ENCODE measurements at places on chromosomes 16 and 17.

GRCh38 chr16:76749780-76750375 lies 441.1 kb upstream of the MON1B start:
- DNase-seq = no peak

DNA sequence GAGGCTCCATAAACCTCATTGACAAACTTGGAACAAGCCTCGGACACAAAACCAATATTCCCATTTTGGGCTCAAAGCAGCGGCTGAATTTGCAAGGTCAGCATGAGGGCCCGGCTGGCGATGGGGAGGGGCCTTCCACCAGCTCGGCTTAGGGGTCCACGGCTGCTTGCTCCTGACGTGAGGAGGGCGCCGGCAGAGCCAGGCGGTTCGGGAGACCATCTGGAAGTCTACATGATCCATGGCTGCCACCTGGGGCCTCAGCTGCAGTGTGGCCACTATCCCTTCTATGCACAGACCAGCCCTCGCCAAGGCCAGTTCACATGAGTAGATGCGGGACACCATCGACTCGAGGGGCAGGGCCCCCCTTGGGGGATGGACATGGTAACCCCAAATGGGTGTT lies 39.1 kb downstream of the NDEL1 start:
- DNase-seq = no peak

GRCh38 chr17:77470800-77471733 lies 330.3 kb downstream of the SEC14L1 start:
- no peak for DNase-seq

- DNase-seq = no peak
Observed at GRCh38 chr17:8747742-8748141, 3.1 kb upstream of the CCDC42 start.

DNA sequence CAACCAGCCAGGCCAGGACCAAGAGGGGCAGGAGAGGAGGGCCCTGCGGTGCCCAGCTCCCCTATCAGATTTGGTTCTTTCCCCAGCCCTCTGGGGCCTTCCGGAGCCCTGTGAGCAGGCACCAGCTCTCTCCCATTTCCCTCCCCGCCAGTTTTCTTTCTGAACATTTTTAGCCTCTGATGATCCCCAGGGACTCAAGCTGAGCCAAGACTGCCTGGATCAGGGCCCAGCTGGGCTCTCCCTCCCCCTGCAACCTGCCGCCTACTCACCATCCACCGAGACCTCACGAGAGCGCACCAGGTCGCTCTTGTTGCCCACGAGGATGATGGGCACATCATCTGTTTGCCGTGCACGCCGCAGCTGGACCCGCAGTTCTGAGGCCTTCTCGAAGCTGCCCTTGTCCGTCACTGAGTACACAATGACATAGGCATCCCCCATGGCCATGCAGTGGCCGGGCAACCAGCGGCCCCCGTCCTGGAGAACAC lies 2.0 kb downstream of the RRAD start:
- DNase-seq = no peak

DNA sequence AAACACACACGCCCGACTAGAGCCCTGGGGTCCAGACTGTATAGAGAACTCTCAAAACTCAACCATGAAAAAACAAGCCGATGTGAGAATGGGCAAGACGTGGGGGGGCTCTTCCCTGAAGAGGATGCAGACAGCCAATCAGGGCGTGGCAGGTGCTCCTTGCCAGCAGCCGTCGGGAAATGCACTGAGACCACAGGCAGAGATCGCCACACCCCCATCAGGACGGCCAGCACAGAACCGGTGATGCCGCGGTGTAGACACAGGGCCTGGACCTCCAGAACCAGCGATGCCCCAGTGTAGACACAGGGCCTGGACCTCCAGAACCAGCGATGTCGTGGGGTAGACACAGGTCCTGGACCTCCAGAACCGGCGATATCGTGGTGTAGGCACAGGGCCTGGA lies 169.2 kb downstream of the LAT start:
- DNase-seq = no peak

GRCh38 chr17:75390982-75391381 lies 14.5 kb downstream of the GRB2 start:
- DNase-seq = no peak

DNA sequence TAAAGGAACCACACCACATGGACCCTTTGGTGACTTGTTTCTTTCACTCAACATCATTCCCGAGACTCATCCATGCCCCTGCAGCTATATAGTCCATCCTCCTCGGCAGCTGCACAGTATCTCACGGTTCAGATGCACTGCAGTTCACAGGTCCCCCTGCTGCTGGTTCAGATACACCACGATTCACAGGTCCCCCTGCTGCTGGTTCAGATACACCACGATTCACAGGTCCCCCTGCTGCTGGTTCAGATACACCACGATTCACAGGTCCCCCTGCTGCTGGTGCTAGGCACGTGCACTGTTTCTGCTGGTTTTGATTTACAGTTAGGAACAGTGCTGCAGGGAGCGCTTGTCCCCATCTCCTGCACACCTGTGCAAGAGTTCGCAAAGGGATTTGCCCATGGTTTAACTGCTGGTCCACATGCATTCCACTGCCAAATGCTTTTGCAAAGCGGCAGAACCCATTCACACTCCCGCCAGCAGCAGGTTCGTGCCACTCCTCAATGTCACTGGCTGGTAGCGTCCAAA lies 3.8 kb downstream of the HSDL1 start:
- no peak for DNase-seq

GRCh38 chr17:17822616-17823015 lies 14.2 kb downstream of the SREBF1 start:
- no peak for DNase-seq

GRCh38 chr17:64020056-64020766 lies at the start of gene ICAM2:
ICAM2 (minus strand) TSS chr17:64020633; CDS start chr17:64006691, 13,942 bp downstream.
- peak; percentile 95 for DNase-seq

DNA sequence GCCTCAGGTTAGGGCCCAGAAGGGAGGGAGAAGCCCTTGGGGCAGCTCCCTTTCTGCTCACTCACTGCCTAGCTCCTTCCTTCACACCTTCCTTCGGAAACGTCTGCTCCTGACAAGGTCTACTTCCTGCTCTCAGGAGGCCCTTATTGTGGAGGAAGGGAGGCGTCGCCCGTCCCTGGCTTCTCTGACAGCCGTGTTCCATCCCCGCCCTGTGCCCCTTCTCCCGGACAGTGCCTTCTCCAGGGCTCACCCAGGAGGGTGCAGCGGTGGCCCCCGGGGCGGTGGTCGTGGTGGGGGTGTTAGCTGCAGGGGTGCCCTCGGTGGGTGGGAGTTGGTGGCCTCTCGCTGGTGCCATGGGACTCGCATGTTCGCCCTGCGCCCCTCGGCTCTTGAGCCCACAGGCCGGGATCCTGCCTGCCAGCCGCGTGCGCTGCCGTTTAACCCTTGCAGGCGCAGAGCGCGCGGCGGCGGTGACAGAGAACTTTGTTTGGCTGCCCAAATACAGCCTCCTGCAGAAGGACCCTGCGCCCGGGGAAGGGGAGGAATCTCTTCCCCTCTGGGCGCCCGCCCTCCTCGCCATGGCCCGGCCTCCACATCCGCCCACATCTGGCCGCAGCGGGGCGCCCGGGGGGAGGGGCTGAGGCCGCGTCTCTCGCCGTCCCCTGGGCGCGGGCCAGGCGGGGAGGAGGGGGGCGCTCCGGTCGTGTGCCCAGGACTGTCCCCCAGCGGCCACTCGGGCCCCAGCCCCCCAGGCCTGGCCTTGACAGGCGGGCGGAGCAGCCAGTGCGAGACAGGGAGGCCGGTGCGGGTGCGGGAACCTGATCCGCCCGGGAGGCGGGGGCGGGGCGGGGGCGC lies 231.9 kb downstream of the SEC14L1 start:
- peak; percentile 47 for DNase-seq

DNA sequence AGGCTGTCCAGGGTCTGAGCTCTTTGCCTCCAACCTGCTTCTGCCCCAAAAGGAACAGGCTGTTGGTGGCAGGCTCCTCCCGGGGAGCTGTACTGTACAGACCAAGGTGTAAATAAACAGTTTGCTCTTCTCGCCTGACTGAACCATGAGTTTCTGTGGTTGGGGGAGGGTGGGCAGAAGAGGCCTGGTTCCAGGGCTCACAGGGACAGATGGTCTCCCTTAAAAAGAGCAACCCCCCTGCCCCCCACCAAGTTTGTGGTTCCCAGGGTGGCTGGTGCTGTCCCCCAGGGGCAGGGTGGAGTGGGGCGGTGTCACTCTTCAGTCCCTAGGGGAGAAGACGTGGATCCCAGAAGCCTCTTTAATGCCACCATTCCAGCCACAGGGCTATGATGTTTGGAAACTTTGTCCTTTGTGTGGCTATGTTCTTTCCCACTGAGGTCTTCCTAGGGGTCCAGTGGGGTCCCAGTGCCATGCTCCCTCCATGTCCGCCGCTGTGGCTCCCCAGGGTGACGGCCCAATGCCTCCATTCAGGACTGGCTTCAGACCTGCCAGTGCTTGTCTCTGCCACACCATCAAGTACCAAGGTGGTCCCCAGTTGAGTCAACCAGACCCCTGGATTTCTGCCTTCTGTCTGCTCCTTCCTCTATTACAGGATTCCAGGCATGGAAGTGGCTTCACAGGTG lies 146.7 kb downstream of the RAB11FIP4 start:
- no peak for DNase-seq

- DNase-seq = no peak
Observed at GRCh38 chr17:1905190-1905913, 75.5 kb downstream of the RPA1 start.

GRCh38 chr17:7141824-7142223 lies 27.2 kb upstream of the ASGR2 start:
- no peak for DNase-seq

- no peak for DNase-seq
Observed at GRCh38 chr16:20673882-20674683, 23.4 kb downstream of the ACSM1 start.

GRCh38 chr16:52077607-52078006 lies 469.3 kb downstream of the TOX3 start:
- DNase-seq = no peak
